HepG2 (cell line): ENCODE measurements at places on chromosomes 6 and 20. TPM values are rescaled to one million over a fixed set of nuclear protein-coding genes. Genes with fewer than 3 reads are reported as not detected.

DNA sequence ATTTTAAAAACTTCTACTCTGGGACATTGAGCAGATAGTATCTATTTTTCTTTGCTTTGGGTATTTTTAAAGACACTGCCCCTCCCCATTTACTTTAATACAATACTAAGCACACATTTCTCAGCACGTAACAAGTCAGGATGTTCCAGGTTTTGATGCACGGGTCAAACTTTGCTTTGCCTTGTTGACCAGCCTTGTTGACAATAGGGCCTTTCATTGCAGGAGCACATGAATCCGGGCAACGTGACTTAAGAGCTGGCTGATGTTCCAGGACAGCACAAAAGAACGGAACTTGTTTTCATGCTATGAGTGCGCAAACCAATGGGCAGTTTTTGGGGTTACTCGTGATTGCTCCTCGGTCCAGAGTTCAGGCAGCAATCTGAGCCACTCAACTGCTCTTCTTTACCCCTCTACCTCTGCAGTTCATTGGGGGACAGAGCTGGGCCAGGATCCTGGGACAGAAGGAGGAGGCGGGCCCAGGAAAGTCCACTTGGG is 78.6 kb upstream of the SLC22A16 start:
- DNase-seq: peak; percentile 99

DNA sequence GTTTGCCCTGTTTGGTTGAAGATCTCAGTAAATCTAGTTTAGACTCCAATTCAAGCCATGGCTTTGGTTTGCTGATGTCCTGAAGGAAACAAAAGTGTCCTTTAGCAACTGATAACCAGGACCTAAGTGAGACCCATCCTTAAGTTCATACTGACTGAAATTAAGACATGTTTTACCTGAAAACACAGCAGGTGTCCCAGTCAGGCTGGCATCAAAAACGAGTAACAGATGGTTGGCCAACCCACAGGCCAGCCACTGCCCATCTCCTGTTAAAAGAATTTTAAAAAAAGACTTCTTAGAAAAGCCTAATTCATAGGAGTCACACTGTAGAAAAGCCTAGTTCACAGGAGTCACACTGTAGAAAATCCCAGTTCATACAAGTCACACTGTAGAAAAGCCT is 58.3 kb downstream of the WDR27 start:
- DNase-seq: no peak

DNA sequence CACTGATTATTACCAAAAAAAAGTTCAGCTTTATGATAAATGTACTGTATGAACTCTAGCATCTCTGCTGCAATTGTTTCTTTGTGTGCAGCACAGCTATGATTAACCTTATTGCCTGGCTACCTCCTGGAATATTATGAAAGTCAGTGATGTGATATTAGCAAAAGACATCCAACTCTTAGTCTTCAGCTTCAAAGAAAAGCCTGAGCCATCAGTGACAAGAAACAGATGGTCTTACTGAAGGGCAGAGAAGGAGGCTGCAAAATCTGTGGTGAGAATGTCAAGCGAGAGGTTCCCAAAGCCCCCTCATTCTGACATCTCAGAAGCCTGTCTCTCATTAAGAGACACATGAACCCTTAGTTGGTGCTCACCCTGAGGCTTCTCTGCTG is 89.4 kb upstream of the TNFAIP3 start:
- no peak for DNase-seq

DNA sequence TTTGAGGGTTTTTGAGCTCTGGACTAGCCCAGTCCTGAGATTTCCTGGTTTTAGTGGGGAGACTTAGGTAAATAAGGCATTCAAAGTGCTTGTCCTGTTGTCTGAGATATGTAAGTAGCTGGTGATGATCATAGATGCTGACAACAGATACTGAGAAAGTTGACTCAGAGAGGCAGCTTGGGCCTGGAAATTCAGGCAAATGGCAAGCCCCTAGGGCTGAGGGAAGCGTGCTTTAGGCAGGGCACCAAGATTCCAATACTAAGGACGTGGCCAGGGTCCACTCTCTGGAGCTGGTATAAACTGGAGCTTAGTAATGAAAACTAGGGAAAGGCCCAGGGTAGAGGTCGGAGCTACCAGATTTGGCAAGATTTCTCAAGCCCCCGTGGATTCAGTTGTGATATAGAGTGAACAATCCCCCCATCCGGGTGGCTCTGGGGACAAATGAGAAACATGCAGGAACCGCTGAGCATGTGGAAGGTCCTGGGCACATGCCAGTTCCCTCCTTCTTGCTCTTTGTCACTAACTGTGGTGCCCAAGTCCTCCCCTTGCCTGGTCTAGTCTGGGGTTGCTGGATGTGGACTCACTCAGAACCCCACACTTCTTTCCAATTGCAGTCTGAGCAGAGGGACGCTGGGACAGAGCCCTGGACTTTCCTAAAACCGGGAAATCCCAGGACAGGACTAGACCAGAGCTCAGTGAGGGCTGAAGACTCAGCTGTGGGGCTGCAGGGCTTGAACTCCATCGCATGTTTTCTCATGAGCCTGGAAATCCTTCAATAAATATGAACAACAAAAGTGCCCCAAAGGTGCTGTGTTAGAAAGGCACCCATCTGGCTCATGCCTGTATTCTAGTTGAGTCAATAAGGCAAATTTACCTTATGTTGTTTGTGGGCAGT is 10.3 kb downstream of the SLC22A3 start:
- no peak for DNase-seq

GRCh38 chr6:11890849-11891248 is 112.2 kb upstream of the ADTRP start:
- DNase-seq: no peak

WFDC12 gene
- total RNA-seq: not detected in 2 replicates

GRCh38 chr20:46634528-46634927 is 16.7 kb downstream of the SLC13A3 start:
- no peak for DNase-seq
